ENCODE measurements at places on chromosomes 5 and 9. TPM values are rescaled to one million over a fixed set of nuclear protein-coding genes. Genes with fewer than 3 reads are reported as not detected.

- H3K27ac ChIP-seq, result no peak overlapping the region
- H3K4me1 ChIP-seq, result no peaks in the 10 kb centered on the region
- DNase-seq, result no peak
- H3K4me3 ChIP-seq, result no peak overlapping the region
- no peaks in the 10 kb centered on the region for H3K36me3 ChIP-seq
- no peaks in the 10 kb centered on the region for H3K27me3 ChIP-seq
Observed at GRCh38 chr9:3916984-3917383, 382.9 kb downstream of the GLIS3 start.

- no peak overlapping the region for H3K4me3 ChIP-seq
- H3K4me1 ChIP-seq, result peaks cover 12% of the 10 kb centered on the region
- H3K36me3 ChIP-seq, result no peaks in the 10 kb centered on the region
- H3K27me3 ChIP-seq, result no peaks in the 10 kb centered on the region
- H3K27ac ChIP-seq, result peak overlapping the region; percentile 57
Observed at GRCh38 chr9:90999425-91000397, 198.1 kb downstream of the SYK start.

DNA sequence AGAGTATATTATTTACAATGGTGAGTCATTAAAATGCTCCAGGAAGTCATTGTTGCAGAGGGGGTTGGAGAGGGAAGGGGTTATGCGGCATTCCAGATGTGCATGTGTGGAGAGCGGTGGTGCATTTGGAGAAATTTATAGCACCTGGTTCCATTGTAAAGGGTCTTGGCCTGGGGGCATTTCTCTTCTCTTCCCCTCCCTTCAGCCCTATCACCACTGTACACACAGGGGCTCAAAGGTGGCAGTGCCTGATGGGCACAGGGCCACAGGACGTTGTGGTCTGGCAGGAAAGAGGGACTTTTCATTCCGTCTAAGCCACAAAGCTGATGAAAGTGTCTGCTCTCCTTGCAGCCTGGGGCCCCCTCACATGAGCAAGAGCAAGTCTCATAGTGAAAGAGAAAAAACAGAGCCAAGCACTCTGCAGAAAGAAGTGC, 442.4 kb upstream of the ZNF462 start:
- no peak overlapping the region for H3K4me3 ChIP-seq
- no peak overlapping the region for H3K27ac ChIP-seq
- H3K4me1 ChIP-seq, result no peaks in the 10 kb centered on the region
- H3K27me3 ChIP-seq, result no peaks in the 10 kb centered on the region

GRCh38 chr9:121443981-121444380, 55.7 kb downstream of the GGTA1 start:
- H3K27me3 ChIP-seq, result no peaks in the 10 kb centered on the region
- no peak overlapping the region for H3K27ac ChIP-seq
- H3K4me1 ChIP-seq, result no peaks in the 10 kb centered on the region
- no peaks in the 10 kb centered on the region for H3K36me3 ChIP-seq
- no peak for DNase-seq

- H3K36me3 ChIP-seq, result peaks cover 2% of the 10 kb centered on the region
- H3K4me3 ChIP-seq, result no peak overlapping the region
- DNase-seq, result no peak
Observed at GRCh38 chr9:120438836-120439546, 141.0 kb downstream of the CDK5RAP2 start.

DNA sequence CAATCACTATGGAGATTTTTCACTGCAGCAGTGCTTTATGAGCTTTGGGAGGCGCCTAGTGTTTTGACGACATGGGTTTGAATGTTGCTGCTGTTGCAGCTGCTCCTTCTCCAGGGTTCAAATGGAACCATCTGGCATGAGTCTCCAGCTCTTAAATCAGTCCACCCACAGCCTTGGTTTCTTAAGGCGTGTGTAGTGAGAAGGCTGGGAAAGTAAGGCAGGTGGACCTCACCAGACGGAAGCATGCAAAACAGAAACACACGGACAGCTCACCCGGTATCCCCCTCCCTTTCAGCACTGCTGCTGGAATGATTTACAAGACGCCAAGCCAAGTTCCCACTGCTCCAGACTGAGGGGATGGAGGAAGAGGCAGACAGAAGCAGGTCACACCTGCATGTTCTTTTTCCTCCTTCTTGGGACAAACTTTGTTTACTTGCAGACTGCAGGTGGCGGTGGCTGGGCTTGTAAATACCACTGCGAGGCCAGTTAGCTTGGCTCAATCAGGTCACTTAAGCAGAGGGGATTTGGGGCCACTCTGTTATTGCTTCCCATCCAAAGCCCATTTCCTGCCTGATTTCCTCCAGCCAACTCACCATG, 47.4 kb downstream of the ADAM19 start:
- no peak for DNase-seq
- H3K36me3 ChIP-seq, result no peaks in the 10 kb centered on the region
- H3K27me3 ChIP-seq, result no peaks in the 10 kb centered on the region
- no peak overlapping the region for H3K27ac ChIP-seq
- H3K4me3 ChIP-seq, result no peak overlapping the region

The WDR31 gene
- 3.2 TPM for total RNA-seq

GRCh38 chr9:89372230-89372816, 54.0 kb downstream of the SECISBP2 start:
- no peak overlapping the region for H3K27ac ChIP-seq
- no peak overlapping the region for H3K4me3 ChIP-seq
- DNase-seq, result no peak
- no peaks in the 10 kb centered on the region for H3K4me1 ChIP-seq
- no peaks in the 10 kb centered on the region for H3K36me3 ChIP-seq

The PFN3 gene
- total RNA-seq, result not detected

DNA sequence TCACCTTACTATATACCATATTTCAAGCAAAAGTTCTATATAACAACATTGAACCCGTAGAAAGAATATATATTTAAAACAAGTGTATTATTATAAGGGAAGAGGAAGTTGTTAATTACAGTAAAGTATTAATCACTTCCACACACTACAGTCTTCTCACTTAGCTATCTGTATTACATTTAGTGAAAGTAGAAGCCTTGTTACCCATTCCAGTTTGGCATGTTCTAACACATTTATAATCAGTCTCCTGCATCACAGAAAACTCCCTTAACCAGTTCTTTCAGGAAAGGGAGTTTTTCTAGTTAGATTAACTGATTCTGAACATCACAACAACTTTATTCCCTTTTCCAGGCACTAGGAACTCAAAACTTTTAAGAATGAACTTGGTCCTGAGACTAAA, 6.9 kb downstream of the RAB14 start:
- H3K4me1 ChIP-seq, result peaks cover 82% of the 10 kb centered on the region
- H3K36me3 ChIP-seq, result no peaks in the 10 kb centered on the region
- H3K27ac ChIP-seq, result no peak overlapping the region
- H3K27me3 ChIP-seq, result no peaks in the 10 kb centered on the region
- no peak for DNase-seq
- H3K4me3 ChIP-seq, result no peak overlapping the region

DNA sequence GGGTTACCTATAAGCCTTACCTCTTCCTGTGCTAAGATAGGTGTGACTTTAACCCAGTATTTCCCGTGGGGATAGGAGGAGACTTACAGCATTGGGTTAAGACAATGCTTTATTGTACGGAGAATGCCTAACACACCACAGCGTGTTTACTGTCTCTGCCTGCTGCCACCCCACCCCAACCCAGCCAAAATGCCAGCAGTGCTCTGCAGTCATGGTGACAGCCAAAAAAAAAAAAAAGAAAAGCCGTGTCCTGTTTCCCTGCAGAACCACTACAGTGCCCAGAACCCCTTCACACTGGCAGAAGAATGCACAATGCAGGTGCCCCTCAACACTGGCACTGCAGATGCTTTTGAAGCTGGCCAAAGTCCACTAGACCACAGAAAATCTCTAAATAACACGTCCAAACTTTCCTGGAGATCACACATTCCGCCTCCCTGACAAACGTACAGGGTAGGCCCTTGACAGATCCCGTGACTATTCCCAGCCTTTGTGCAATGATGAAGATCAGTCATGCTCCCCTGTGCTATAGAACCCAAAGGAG, 102.2 kb downstream of the SERINC5 start:
- DNase-seq, result no peak
- no peak overlapping the region for H3K27ac ChIP-seq

DNA sequence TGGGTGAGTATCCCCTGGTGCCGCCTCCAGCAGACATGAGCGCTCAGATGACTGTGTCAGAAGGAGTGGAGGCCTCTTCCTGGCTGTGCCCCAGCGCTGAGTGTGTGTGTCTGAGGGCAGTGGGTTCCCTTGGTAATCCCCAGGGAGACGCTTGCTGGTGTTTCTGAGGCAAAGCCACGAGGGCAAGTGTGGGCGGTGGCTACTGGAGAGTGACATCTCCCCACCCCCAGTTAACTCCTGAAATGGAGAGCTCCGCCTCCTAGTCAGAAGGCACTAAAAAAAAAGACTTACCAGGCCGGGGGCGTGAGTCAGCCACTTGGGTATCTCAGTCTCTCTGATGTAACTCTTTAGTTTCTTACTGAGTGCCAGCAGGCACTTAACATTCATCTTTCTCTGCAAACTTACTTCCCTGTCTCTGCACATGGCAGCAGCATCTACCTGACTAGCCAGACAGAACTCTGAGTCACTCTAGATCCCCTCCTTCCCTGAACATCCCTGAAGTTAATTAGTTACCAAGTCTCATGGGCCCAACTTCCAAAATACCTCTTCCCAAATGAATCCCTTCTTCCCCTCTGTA, 19.3 kb downstream of the ORM2 start:
- H3K4me1 ChIP-seq, result no peaks in the 10 kb centered on the region
- no peak for DNase-seq
- no peaks in the 10 kb centered on the region for H3K27me3 ChIP-seq
- H3K4me3 ChIP-seq, result no peak overlapping the region

The GABRA1 gene
- not detected for total RNA-seq

The MRNIP gene
- total RNA-seq, result 12.0 TPM

GRCh38 chr5:170056561-170057267, 49.0 kb upstream of the FOXI1 start:
- peaks cover 11% of the 10 kb centered on the region for H3K36me3 ChIP-seq
- no peaks in the 10 kb centered on the region for H3K27me3 ChIP-seq
- no peaks in the 10 kb centered on the region for H3K4me1 ChIP-seq
- no peak overlapping the region for H3K4me3 ChIP-seq
- DNase-seq, result no peak

- H3K36me3 ChIP-seq, result peaks cover 6% of the 10 kb centered on the region
- H3K4me1 ChIP-seq, result no peaks in the 10 kb centered on the region
- H3K27ac ChIP-seq, result no peak overlapping the region
- DNase-seq, result no peak
Observed at GRCh38 chr9:37938121-37938891, 34.4 kb upstream of the SLC25A51 start.

GRCh38 chr9:91522481-91522880, 98.8 kb upstream of the NFIL3 start:
- no peak for DNase-seq
- H3K36me3 ChIP-seq, result no peaks in the 10 kb centered on the region
- peaks cover 5% of the 10 kb centered on the region for H3K27me3 ChIP-seq
- H3K4me3 ChIP-seq, result no peak overlapping the region
- no peak overlapping the region for H3K27ac ChIP-seq

GRCh38 chr9:131422241-131422792, 28.4 kb downstream of the PRRC2B start:
- H3K36me3 ChIP-seq, result no peaks in the 10 kb centered on the region
- peak overlapping the region; percentile 84 for H3K27ac ChIP-seq
- peaks cover 30% of the 10 kb centered on the region for H3K4me1 ChIP-seq
- DNase-seq, result no peak
- no peak overlapping the region for H3K4me3 ChIP-seq

DNA sequence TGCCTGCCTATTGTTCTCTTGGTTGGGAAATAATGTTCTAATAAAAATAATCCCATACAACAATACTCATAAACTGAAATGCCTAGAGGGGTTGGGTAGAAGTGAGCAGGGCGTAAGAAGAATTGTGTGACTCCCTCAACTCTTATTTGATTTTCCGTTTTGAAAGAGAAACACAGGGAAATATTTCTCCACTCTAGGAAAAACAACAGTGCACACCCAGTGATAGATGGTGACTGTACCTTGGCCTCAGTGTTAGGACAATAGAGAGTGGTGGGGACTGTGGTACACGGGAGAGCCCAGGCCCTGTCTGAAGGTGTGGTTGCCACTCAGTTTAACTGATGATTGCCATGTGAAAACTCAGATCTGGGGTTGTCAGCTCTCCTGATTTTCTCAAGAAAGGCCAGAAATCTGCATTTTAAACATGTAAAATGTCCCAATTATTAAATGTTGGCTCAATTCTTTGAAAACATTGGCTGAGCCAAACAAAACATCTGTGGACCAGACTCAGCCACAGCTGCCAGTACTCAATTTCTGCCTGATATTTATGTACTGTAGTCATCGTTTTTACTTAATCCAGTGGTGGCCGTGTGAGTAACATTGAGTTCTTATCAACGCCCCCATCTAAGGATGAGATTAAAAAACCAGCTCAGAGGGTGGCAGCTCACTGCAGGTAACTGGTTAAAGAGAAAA, 103.8 kb upstream of the ZNF618 start:
- H3K27ac ChIP-seq, result no peak overlapping the region
- H3K4me3 ChIP-seq, result no peak overlapping the region
- DNase-seq, result no peak
- H3K36me3 ChIP-seq, result no peaks in the 10 kb centered on the region
- no peaks in the 10 kb centered on the region for H3K27me3 ChIP-seq

DNA sequence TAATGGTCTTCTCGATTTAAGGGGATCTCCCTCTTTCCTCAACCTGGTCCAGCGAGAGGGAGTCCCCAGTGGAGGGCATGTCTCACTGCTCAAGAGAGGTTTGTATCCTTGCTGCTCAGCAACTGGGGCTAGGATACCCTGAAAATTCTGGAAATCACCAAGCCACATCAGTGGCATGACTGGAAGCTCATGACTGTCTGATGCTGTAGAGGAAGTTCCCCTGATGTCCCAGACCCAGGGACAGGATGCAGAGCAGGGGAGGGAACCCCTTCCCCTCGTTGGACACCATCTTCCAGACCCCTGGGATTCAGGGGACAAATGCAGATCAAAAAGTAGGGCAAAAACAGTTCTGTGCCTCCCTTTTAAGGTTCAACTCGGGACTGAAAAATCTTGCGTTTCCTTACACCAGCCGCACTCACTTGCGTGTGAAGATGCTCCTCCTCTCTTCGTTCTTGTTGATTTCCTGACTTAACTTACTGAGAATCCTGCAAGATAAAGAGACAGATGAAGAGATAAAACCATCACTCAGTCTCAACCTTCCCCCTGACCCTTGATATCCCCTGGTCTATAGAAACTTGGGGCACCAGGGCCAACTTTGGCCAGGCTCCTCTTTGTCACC, 22.1 kb downstream of the LCP2 start:
- H3K36me3 ChIP-seq, result peaks cover 2% of the 10 kb centered on the region
- peak overlapping the region; percentile 6 for H3K27ac ChIP-seq
- no peak for DNase-seq
- peaks cover 6% of the 10 kb centered on the region for H3K4me1 ChIP-seq
- no peaks in the 10 kb centered on the region for H3K27me3 ChIP-seq

DNA sequence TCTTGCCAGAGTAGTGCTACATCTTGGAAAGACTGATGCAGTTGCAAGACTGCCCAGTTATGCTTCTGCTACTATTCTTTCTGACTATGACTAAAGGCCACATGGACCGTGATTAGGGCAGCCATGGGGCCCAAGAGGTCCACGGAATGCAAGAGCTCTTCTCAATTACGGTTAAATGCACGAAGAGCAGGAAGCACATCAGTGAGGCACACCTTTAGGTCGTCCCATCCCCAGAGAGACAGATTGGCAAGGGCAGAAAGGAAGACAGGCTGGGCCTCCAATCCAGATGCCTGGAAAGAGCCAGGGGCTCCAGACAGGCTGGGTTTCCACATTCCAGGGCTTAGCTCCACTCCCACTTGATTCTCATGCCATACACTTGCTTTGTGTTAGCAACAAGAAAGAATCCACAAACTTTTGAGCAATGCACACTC, 132.3 kb upstream of the SLIT3 start:
- peaks cover 2% of the 10 kb centered on the region for H3K27me3 ChIP-seq
- no peaks in the 10 kb centered on the region for H3K36me3 ChIP-seq
- H3K4me1 ChIP-seq, result no peaks in the 10 kb centered on the region
- H3K4me3 ChIP-seq, result no peak overlapping the region
- H3K27ac ChIP-seq, result no peak overlapping the region
